ENCODE measurements at places on chromosomes 11 and 22. TPM values are rescaled to one million over a fixed set of nuclear protein-coding genes. Genes with fewer than 3 reads are reported as not detected.

DNA sequence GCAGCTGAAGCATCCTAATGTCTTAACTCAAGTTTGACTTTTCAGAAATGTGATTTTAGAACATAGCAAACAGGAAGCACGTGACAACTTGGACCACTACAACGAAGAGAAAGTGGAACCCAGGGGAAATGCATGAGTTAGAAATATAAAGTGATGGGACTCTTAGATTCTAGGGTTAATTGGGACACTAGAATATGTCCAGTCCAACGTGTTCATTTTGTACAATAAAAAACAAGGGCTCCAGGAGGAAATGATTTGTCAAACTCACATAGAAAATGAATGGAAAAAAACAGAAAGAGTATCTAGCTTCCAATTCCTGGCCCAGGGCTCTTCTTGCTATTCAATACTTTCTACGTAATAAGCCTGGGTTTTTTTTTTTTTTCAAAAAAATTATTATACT lies 30.7 kb downstream of the TIMP3 start:
- no peak for DNase-seq

DNA sequence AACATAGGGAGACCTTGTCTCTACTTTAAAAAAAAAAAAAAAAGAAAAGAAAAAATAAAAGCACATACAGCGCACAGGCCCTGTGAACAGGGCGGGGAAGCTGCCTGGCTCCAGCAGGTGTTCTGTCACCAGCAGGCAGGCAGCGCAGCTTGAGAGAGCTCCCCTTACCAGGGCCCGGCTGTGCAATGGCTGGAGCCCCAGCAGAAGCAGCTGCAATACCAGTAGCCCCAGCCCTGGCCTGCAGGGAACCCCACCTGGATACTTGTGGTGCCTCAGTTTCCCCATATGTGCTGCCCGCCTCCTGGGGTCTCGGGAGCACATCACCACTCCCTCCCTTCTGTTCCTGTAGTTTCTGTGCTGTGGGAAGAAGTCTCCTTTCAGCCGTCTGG lies 12.3 kb downstream of the TSPAN32 start:
- DNase-seq = no peak

DNA sequence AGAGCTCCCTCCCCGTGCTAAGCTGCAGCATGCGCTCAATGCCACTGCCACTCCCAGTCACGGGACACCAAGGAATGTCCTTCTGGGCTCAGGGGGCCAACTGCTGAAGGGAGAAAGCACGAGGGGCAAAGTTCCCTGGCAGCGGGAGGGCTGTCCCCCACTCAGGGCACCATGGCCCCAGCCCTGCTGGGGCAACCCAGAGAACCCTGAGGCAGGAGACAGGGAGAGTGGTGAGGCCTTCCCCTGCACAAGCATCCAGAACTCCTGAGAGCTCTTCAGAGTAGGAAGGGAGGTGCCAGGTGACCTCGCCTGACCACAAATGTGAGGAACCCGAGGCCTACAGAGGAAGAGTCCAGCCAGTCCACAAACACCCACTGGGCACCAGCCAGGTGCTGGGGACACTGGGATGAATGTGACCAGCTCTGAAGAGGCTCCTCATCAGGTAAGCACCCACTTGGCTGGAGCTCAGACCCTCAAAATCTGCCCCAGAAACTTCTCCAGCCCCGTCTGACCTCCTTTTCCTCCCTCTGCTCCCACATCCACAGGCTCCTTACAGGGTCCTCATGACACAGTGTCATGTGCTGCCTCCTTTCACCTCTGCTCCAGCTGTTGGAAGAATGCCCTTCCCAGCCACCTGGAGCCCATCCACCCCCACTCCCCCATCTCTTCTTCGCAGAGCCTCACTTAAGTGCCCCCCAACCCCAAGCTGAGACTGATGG lies 15.6 kb downstream of the GDPD5 start:
- DNase-seq = no peak

DNA sequence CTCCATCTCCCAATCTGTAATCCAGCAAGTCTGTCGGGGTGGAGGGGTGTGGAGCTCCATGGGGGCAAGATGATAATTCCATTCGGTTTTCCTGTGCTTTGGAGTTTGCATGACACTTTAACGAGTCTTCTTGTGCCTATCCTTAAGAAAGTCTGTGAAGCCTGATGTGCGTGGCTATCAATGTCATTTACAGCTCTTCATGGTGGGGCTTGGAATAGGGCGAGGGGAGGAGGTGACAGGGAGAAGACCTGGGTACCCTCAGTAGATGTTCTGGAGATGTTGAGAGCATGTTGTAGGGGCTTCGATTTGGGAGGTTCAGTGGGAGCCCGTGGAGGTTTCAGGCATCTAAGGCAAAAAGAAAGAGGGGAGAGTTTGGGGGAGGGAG lies 579 bp upstream of the PHLDB1 start:
- DNase-seq = no peak

DNA sequence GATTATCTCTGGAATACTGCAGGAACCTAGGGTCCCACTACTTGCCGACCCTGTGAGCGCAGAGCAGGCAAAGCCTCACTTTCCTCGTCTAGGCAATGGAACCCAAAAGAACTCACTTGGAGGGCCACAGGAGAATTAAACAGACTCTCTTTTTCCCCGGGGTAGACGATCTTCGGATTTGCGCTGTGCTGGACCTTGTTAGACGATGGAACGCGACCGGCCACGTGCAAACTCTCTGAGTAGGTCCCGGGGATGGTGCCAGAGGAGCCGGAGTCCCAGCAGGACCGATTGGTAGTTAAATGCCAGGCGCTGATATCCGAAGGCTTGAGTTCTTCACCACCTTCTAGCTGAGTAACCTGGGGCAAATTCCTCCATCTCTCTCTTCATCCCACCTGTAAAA lies 1.0 kb upstream of the SLC1A2 start:
- DNase-seq = peak; percentile 2

- DNase-seq = no peak
Measured at GRCh38 chr11:33631749-33632091, 68.9 kb downstream of the C11orf91 start.

- no peak for DNase-seq
Measured at GRCh38 chr11:36019722-36020121, 75.9 kb downstream of the LDLRAD3 start.

DNA sequence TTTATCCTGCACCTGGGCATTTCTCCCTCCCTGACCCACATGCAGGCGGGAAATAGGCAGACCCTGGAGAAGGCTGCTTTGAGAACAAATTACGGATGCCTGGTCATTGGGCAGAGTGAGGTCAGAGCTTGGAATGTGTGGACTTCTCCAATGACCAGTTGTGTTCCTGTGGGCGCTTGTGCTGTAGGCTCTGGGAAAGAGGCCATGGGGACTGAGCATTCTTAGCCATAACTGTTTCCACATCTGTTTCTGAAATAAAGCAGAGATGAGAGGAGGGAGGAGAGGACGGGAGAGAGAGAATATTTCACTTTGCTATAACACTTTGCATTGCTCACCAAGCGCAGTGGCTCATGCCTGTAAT lies 11.2 kb upstream of the TMEM184B start:
- DNase-seq = peak; percentile 95

GRCh38 chr11:118619444-118620197 lies 12.2 kb downstream of the PHLDB1 start:
- peak; percentile 98 for DNase-seq

DNA sequence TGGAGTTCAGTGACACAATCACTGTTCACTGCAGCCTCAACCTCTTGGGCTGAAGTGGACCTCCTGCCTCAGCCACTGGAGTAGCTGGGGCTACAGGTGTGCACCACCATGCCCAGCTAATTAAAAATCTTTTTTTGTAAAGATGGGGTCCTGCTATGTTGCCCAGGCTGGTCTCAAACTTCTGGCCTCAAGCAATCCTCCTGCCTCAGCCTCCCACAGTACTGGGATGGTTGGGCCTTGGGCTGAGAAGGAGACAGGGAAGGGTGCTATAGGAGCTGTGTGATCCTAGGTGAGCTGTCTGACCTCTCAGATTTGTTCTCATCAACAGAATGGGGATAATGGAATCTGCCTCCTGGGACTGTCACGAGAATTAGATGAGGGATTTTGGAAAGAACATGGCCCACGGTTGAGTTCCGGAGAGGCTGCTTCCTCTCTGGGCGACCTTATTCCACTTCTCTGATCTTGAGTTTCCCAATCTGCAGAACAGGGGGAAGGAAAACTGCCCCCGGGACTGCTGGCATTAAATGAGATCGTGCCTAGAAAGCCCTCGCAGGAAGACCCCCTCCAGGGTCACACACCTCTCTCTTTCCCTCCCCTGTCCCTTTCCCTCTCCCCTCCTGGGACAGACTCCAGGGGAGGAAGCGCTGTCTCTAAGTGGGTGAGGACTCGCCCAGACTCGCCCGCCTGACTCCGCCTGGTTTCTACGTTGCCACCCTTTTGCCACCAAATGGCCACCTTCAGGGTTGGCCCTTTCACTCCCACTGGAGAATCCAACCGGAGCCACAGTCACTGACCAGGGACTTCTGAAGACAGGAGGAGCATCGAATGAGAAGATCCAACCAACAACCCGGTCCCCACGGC lies 50.1 kb downstream of the MCM5 start:
- DNase-seq = no peak

GRCh38 chr11:33874910-33875490 lies 16.9 kb downstream of the LMO2 start:
- no peak for DNase-seq

DNA sequence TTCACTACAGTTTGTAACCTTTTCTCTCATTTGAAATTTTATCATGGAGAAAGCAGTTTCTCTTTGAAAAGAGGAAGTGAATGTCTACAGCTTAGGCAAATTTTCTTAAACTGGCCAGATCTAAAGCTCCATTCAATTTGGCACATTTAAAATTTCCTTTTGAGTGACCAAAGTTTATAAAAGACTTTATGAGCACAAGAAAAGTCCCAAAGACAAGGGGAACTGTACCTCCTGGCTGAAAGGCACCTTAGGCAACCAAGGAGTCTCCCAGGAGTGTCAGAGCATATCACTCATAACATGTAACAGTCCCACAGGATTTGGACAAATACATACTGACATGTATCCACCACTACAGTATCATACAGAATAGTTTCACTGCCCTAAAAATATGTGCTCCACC lies 41.3 kb downstream of the NARS2 start:
- DNase-seq = no peak

DNA sequence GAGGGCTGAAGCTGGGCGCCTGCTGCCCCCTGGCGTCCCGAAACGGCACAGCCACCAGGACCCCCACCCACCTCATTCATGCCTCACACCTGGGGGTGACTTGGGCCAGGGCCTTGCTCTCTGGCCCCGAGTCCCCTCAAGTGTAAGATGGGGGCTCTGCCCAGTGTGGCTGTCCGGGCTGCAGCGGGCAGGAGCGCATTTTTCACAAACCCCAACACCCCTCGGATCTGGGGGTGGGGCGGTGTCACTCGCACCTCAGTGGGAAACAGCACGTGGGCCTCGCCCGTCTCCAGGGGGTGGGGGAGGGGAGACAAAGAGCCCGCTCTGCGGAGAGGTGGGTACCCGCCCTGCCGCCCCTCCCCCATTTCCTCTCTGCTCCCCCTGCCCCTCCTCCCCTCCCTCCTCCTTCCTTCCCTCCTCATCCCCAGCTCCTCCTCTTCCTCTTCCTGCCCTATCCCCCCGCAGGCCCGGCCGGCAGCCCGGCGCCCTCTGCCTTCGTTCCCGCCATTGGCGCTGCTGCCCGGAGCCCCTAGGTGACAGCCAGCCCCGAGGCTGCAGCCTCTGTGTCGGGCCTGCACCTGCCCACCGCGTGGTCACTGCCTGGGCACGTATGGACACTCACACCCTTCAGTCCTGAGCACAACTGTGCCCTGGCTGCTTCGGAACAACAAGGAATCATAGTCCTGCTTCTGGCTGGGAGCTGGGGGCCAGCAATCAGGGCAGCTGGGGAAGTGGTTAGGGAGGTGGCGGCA lies 6.8 kb upstream of the CDKN1C start:
- peak; percentile 70 for DNase-seq

GRCh38 chr22:27993201-27993635 lies 74.2 kb upstream of the PITPNB start:
- DNase-seq = no peak

- peak; percentile 66 for DNase-seq
Measured at GRCh38 chr11:116558504-116559211, 214.1 kb downstream of the BUD13 start.

GRCh38 chr11:35047179-35047578 lies 91.8 kb upstream of the CD44 start:
- no peak for DNase-seq

DNA sequence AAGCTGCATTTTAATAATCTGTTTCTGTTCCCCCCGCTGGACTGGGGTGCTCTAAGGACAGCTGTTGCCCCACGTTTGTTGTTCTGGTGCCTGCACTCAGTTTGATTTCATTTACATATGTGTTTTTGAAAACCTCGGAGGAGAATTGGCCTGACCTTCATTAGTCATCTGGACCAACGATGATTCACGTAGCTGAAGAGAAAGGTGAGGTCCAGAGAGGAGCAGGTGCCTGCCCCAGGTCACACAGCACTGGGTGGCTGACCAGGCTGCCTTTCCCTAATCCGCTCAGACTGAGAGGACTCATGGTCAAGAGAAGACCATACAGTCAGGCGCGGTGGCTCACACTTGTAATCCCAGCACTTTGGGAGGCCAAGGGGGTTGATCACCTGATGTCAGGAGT lies 3.8 kb downstream of the CSDC2 start:
- no peak for DNase-seq

- peak; percentile 35 for DNase-seq
Measured at GRCh38 chr11:103434073-103434411, 324.8 kb downstream of the DYNC2H1 start.

DNA sequence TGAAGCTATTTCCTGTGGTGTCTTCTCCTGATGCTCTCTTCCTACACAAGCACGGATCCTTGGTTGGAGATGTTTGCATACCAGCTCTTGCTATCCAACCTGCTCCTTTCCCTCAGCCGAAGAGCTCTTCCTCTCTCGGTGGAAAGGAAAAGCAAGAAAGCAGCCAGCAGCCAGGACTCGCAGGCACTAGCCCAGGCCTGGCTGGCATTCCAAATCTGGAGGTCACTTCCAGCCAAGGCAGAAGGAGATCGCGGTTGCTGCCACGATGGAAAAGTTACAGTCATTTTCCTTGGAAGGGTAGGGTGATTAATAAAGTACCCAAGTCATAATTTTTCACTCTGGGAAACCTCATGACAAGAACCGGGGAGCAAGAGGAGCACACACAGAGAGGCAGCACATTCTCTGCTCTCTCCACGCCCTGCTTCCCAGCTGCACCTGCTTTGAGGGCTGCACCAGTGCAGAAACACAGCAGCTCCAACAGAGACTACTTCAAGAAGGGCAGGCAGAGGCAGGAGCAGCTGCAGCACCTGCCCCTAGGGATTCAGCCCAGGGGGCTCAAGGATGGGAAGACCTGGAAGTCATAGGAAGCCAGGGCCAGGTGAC lies 399.3 kb downstream of the CADM1 start:
- DNase-seq = no peak

The HBG2 gene
- polyA plus RNA-seq = 0.93 TPM

The CD3G gene
- not detected for polyA plus RNA-seq

The ESAM gene
- polyA plus RNA-seq = 0.10 TPM

The RRAS2 gene
- polyA plus RNA-seq = 178 TPM

The TYR gene
- polyA plus RNA-seq = not detected

The HMBS gene
- polyA plus RNA-seq = 23.8 TPM

The TUB gene
- 10.4 TPM for polyA plus RNA-seq

The DSCAML1 gene
- polyA plus RNA-seq = not detected

The ZW10 gene
- polyA plus RNA-seq = 19.3 TPM

The GPHA2 gene
- polyA plus RNA-seq = not detected

The C11orf87 gene
- 0.02 TPM for polyA plus RNA-seq

The KCTD14 gene
- 2.5 TPM for polyA plus RNA-seq

The DAGLA gene
- polyA plus RNA-seq = 1.4 TPM

Measured in fibroblast of lung (primary cell).